ENCODE measurements at places on chromosomes 13 and 19.

DNA sequence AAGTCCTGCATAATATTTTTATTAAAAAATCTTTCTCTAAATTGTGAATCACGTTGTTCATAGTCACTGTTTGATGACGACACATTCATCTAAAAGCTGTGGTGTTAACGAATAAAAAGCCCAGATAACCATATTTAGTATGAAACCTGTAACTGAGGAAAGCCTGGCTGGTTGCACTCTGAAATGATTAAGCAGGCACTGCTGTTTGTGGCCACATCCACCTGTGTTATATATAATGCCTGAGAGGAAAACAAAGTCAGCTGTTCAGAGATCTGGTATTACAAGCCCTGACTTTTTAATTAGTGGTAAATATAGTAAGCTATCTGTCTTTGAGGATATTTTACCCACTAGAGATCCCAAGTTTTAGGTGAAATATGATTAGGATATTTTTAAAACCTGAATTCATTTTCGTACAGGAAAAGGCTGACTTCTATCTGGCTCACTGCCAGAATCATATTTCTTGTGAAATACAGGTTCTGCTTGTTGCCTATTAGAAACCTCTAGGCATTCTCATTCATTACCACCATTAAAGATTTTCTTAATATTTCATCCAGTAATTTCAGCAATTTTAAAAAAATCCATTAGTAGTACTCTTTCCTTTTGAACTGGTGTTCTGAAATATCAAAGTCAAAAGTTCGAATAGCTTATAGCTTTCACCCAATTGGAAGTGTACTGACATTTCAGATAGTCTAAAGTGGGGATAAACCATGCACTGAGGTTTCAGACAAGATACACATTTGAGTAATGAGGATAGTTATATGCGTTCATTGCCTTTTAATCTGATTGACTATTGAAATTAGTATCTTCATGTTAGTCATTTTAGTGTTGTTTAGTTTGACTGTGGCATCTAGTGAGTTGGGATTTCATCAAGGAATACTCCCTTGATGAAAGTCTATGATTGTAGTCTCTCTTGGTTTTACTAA lies 79.7 kb downstream of the LMO7 start:
- no peak for DNase-seq

DNA sequence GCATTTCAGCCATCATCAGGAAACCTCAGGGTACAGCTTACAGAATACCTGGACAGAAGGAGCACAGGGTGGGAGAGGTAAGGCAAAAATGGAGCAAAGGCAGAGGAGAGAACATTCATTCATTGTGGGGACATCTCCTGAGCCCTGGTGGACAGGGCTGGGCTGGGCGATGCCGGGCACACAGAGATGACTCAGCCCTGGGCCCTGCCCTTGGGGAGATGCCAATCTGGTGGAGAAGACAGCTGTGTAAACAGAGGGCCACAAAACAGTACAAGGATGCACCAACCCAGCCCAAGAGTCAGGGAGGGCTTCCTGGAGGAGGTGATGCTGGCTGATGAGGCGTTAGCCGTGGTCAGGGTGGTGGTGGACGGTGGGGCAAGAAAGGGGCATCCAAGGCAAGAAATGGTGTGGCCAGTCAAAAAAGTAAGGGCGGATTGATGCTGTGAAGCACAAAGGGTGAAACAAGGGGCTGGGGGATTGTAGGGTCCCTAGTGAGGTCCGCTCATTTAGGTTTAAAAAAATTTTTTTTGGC lies 3.6 kb upstream of the HAS1 start:
- DNase-seq: no peak

GRCh38 chr13:36713887-36714286 lies 40.1 kb downstream of the SERTM1 start:
- no peak for DNase-seq

GRCh38 chr13:25920277-25920676 lies 131.5 kb downstream of the SHISA2 start:
- no peak for DNase-seq

- DNase-seq: no peak
These were observed 126.7 kb downstream of the ABCC4 start for GRCh38 chr13:95174517-95174916.

DNA sequence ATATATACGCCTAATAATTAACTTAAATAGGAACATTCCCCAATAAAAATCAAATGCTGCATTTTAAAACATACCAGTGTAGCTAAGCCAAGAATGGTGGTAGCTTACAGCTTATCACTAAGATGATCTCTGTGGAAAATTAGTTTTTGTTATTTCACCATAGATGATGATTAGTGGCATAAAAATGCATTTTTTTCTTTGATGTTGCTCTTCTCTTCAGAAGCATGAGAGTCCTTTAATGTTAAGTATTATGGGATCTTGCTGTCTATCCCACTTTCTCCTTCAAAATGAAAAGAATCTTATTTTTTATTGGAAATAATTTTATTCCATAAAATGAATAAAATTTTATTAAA lies 731.0 kb downstream of the SLITRK1 start:
- DNase-seq: no peak

GRCh38 chr13:93420887-93421286 lies 194.3 kb downstream of the GPC6 start:
- DNase-seq: no peak

DNA sequence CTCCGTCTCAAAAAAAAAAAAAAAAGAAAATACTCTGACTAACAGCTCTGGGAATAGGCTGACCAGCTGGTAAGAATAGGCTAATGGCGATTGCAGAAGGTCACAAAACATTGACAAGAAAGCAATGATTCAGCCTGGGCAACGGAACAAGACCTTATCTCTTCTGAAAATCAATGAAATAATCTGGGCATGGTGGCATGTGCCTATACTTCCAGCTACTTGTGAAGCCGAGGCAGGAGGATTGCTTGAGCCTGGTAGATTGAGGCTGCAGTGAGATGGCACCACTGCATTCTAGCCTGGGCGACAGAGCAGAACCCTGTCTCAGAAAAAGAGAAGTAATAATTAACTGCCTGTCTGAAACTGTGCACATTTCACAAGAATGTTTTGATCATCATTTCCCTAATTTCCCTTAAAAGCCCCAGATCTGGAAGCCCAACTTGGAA lies 18.8 kb upstream of the MTRF1 start:
- no peak for DNase-seq

GRCh38 chr13:80496721-80497397 lies 155.9 kb upstream of the SPRY2 start:
- no peak for DNase-seq

- no peak for DNase-seq
These were observed 214.2 kb downstream of the FGF9 start for GRCh38 chr13:21884965-21885567.

DNA sequence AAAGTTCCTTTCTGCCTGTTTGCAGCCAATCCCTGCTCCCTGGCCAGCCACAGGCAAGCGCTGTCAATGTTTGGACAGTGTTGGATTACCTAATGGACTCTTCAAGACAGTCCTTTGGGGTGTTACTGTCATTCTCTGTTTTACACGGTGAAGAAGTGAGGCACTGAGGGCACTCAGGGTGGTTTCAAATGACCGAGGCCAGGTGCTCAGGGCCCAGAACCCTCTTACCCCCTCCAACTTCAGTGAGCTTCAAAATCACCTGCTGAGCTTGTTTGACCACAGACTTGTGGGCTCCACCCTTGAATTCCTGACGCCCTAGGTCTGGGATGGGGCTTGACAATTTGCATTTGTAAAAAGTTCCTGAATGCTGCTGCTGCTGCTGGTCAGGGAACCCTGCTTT lies 97.9 kb downstream of the GGACT start:
- no peak for DNase-seq

DNA sequence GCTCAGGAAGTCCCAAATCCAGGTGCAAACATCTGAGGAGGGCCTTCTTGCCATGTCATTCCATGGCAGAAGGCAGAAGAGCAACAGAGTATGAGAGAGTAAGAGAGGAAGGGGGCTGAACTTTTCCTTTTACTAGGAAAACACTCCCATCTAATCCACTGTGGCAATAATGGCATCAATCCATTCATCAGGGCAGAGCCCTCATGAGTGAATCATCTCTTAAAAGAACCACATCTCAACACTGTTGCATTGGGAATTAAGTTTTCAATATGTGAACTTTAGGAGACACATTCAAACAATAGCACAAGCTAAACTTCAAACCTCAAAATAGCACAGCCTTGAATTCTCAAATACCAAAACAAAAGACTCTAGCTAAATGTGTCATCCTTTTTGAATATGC lies 264.5 kb downstream of the KCTD12 start:
- no peak for DNase-seq

GRCh38 chr19:37655301-37655688 lies at the start of gene ZFP30:
TSS of gene ZFP30 (minus strand) at chr19:37655465. CDS start at chr19:37647822, 7,643 bp downstream.
- DNase-seq: peak; percentile 84

DNA sequence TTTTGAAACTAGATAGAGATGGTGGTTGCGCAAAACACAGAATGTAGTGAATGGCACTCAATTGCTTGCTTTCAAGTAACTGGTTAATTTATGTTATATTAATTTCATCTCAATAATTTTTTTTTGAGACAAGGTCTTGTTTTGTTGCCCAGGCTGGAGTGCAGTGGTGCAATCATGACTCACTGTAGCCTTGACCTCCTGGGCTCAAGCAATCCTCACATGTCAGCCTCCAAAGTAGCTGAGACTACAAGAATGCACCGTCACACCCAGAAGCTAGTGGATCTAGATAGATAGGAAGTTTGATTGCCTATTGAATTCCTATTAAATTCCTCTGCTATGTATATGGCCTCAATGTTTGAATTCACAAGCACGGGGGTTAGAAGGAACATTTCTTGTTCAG lies 26.4 kb upstream of the ADGRE2 start:
- DNase-seq: no peak

DNA sequence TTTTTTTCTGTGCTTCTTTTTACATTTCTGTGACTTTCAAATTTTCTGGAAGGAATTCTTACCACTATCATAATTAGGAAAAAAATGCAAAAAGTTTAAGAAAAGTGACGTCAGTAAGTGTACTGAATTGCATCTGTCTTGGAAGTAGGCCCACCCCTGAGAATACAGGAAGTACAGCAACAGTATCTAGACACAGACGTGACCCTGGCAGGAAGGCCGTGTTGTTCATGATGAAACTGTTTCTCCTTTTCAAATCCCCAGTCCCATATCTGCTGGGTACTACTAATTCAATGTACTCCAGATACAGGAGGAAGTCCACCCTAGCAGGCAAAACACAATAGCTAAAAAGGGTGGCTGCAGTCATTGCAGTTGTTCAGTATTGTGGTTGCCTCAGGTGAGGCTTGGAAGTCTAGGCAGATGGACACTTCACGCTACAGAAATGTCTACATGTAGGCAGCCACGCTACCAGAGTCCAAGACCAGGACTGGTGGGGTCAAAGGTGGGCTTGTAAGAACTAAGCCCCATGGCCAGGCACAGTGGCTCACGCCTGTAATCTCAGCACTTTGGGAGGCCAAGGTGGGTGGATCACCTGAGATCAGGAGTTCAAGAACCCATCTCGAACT lies 49.6 kb upstream of the MED4 start:
- no peak for DNase-seq

- DNase-seq: no peak
These were observed 30.5 kb upstream of the COX7A1 start for GRCh38 chr19:36182612-36183244.

DNA sequence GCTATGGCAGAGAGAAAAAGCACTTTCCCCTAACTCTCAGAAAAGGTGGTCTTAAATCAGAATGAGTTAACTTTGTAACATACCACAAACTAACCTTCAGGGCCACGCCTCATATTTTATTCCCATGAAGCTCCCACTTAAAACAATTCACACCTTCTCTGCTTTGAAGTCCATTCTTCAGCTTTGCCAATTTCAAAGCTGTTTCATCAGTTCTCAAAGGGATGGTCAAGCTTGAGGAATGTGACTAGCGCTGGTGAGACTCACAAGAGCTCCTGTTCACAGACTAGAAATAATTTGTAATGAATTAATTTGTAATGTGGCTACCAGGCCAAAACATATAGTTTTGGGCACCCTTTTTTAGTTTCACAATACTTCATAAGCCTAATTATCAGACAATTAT lies 68.2 kb downstream of the STK24 start:
- DNase-seq: no peak

- DNase-seq: no peak
These were observed 1351.8 kb upstream of the PCDH20 start for GRCh38 chr13:62767473-62767872.

Data from hypothalamus (tissue), 51 donors.